Muscle of leg (tissue), 16 donors: ENCODE measurements at places on chromosomes 5 and 9.
A peak's percentile ranks its signal among the peaks of the same experiment; 100 is the strongest.

- no peak for DNase-seq
These were observed 45.1 kb upstream of the GLIS3 start for GRCh38 chr9:4344946-4345345.

DNA sequence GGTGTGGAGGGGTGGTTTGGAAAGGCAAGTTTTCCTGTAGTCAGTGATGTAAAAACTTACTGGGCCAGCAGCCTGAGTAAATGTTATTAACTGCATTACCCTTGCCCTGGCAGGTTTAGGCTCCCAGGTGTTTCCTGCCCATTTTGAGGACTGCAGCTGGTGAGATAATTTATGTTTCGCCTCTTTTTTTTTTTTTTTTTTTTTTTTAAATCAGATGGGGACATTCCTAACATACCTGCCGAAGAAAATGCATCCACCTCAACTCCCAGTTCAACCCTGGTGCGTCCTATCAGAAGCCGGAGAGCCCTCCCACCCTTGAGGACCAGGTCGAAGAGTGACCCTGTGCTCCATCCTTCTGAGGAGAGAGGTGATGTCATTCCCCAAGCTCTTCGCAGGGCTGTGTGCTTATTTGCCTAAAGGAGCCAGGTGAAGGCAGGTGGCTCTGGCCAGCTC is 60.6 kb downstream of the ENTREP1 start:
- DNase-seq: no peak

DNA sequence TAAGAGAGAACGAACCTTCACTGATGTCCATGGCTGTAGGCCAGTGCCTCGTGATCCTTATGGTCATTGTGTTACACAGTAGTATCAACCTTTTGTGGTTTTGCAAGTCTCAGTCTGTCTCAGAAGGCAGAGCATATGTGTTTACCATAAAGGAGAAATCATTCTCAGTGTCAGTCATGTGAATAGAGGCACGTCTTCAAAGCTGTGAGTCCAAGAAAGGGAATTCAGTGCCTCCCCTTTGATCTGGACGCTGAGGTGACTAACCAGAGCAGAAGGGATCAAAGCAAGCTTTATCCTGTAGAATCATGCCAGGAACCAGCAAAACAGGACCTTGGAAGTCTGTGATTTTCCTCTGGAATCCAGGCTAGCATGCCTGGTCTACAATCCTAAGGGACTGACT is 433.9 kb downstream of the DNAH5 start:
- no peak for DNase-seq

- no peak for DNase-seq
These were observed 56.6 kb downstream of the LSM11 start for GRCh38 chr5:157800137-157800536.

- DNase-seq: no peak
These were observed 106.9 kb upstream of the ST8SIA4 start for GRCh38 chr5:101009758-101010519.

- no peak for DNase-seq
These were observed 10.5 kb downstream of the PTTG1 start for GRCh38 chr5:160432196-160432595.

DNA sequence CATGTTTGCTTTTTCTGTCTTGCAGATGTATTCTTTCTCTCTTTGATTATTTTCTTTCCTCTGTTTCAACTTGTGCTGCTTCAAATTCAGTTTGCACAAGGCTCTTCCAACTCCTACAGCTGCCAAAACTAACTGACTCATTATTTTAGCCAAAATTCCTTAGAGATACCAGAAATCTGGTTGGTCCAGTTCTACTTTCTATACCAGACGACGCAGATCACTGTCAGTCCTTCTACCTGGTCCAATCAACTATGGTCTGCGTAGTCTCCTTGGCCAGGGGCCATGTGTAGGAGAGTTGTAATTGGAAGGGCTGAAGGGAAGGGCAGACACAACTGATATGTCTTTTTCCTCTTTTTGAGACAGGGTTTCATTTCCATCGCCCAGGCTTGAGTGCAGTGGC is 51.9 kb upstream of the JAK2 start:
- peak; percentile 11 for DNase-seq

- DNase-seq: no peak
These were observed 103.9 kb upstream of the DMRT1 start for GRCh38 chr9:737400-738120.

DNA sequence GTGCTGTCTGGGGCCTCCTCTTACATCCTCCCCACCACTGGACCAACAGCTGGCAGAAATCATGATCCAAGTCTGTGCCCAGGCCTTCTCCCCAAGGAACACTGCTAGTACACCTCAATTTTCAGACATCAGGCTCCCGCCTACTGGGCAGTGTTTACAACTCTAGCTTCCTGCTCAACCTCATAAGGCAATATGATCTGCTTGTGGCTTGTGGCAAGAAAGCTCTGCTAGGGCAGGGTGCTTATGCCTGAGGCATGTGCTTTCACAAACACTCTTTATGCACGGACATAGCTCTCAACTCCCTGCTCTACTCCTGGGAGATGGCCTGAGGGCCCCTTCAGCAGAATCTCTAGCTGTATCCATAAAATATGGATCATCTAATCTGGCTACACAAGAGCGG is 32.5 kb downstream of the SH3TC2 start:
- no peak for DNase-seq
